Fibroblast of skin of back (primary cell): ENCODE measurements at places on chromosomes 5 and 9.

DNA sequence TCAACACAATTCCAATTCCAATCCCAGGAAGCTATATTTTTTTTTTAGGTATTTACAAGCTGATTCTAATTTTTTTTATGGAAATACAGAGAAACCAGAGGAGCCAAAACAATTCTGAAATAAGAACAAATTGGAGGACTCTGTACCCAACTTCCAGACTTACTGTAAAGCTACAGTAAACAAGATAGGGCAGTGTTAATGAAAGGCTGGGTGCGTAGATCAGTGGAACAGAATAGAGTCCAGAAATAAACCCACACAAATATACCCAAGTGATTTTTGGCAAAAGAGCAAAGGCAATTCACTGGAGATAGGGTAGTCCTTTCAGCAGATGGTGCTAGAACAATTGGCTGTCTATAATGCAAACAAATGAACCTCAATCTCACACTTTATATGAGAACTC is 50.6 kb downstream of the WHRN start:
- no peak for DNase-seq

DNA sequence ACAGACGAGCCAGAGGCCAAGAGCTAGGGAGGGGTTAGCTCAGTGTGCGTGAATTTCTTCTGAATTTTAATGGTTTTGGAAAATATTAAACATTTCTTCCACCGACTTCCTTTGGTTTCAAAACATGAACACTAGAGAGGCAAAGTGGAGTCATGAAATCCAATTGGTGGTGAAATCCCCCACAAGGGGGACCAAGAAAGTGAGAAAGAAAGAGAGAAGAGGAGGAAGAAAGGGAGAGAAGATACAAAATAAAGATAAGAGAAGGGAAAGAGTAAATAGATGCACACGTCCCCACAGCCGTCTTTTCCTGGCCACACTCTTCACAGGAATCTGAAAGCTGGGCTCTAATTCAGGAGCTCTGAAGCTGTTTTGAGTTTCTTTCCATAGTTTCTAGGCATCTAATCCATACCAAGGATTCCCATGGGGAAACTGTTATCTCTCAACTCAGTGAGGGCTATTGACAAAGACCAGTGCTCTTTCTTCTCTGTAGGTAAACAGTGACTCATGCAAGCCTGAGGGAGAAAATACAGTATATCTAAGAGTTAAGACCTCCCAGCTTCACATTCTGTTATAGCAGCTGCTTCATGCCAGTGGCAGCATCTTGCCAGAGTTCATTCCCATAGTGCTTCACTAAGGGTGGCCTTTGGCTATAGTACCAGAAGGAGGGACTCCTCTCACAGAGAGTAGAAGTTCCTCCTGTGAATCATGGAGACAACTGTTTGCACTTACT is 115.8 kb upstream of the LIFR start:
- peak; percentile 93 for DNase-seq

- DNase-seq = no peak
Observed at GRCh38 chr9:123864251-123864650, 65.7 kb downstream of the DENND1A start.

DNA sequence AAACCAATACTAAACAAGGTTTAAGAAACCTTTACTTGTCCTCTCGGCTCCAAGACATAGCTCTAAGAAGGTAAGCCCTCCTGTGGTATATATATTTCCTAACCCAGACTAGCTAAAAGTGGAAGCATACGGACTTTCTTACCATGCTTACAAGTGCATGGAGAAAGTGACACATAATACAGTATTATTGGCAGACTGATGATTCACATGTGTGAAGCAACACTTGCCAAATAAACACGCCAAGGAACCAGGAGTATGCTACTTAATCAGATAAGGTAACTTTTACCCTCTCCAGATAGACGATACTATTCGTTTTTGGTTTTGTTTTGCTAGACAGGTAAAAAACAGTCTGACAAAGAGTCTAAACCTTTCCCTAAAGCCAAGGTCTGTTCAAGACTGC is 264.1 kb downstream of the MLLT3 start:
- peak; percentile 9 for DNase-seq

DNA sequence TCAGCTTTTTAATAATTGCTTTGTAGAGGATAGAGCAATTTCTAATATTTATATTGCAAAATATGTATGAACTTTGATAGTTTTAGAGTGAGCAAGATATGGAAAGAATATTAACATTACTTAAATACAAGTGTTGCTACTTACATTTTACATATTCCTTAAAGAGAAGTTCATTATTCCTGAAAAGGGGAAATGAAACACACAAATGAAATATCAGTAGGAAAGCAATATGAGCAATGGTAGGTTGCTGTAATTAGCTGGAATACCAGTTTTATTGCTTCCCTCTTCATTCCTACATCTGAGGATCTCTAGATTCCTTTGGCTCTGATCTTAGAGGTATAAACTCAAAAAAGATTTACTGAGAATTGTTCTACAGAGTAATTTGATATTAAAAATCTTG is 414.1 kb downstream of the FAM170A start:
- no peak for DNase-seq

GRCh38 chr5:150621301-150621700 is 19.2 kb upstream of the SYNPO start:
- DNase-seq = no peak
